Stimulated activated CD4-positive, alpha-beta T cell treated with anti-CD3 and anti-CD28 coated beads, Interleukin-2, amount 100 ng/mL, for 48 hours (primary cell): ENCODE measurements at places on chromosomes 2 and 18.

GRCh38 chr2:62287282-62287681, 91.4 kb downstream of the B3GNT2 start:
- DNase-seq: no peak

DNA sequence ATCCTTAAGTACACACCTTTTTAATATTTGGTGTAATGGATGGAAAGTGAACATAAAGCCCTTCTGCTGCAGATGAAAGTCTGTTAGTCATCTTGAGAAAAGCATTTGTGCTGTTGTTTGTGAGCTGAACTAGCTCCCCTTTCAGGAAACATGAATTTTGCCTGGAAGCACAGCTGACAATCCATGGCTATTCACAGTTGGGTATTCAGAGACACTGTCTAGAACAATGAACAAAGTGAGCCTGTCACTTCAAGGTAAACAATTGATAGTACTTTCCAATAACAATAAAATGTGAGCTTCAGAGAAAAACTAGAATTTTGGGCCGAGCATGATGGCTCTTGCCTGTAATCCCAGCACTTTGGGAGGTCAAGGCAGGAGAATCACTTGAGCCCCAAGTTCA, 6.8 kb upstream of the EFHD1 start:
- DNase-seq: no peak

DNA sequence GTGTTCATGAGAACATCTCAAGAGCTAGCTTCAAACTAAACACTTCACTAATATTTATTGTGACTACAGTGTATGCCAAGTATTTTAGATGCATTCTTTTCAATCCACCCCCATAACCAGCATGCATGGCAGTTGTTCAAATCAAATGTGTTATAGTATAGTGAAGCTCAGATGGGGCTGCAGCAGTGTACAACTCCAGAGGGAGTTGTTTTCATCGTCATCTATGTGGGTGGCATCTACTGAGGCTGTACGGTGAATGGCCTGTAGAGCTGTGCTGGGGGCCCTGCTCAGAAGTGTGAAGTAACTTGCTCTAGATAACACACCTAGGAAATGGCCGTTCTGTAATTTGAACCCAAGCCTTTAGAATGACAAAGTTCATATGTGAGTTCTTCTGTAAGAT, 71.8 kb upstream of the LRATD1 start:
- DNase-seq: no peak

- DNase-seq: no peak
Measured at GRCh38 chr18:9135081-9135911, 1.3 kb upstream of the ANKRD12 start.

GRCh38 chr2:200278694-200279316, 27.7 kb upstream of the SPATS2L start:
- DNase-seq: no peak

GRCh38 chr18:12060182-12060870, 33.3 kb upstream of the ANKRD62 start:
- no peak for DNase-seq

DNA sequence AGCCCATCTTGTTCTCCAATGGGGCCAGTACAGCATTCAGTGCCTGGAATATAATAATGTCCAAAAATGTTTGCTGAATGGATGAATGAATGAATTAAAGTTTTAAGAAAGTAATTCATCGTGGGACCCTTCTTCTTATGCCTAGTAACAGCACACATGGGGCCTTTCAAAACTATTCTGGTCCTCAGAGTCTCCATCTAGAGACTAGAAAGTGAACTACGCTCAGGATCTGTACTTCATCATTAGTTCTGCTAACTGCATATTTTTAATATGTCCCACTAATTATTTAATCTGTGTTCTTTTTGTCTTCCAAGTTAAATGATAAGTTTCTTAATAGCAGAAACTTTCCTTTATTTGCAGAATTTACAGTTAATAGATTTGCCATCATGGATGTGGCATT, 172.5 kb downstream of the SMAD2 start:
- DNase-seq: no peak

GRCh38 chr2:57075226-57075625, 891.4 kb downstream of the CCDC85A start:
- DNase-seq: no peak

DNA sequence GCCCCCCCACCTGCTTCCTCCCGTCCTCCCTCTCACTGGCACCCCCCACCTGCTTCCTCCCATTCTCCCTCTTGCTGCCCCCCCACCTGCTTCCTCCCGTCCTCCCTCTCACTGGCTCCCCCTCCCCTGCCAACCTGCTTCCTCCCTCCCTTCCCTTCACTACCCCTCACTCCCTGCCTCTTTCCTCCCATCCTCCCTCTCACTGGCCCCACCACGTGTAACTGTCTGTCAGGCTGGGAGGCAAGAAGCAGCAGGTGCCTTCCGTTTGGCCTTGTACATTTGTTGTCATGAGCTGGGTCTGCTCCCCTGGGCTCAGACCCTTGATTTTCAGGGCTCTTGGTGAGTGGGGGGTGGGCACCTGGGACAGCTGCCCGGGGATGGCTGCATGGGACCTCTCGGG, 19.1 kb downstream of the RTP5 start:
- no peak for DNase-seq
